NAMALWA (cell line): ENCODE measurements at places on chromosomes 12 and 14.
A peak's percentile ranks its signal among the peaks of the same experiment; 100 is the strongest.

DNA sequence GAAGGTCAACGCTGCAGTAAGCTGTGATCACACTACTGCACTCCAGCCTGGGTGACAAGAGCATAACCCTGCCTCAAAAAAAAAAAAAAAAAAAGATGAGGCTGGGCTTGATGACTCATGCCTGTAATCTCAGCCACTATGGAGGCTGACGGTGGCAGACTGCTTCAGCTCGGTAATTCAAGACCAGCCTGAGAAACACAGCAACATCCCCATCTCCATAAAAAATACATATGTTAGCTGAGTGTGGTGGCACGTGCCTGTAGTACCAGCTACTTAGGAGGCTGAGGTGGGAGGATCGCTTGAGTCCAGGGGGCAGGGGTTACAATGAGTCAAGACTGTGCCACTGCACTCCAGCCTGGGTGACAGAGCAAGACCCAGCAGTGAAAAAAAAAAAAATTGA, 50.4 kb downstream of the GXYLT1 start:
- DNase-seq: no peak

DNA sequence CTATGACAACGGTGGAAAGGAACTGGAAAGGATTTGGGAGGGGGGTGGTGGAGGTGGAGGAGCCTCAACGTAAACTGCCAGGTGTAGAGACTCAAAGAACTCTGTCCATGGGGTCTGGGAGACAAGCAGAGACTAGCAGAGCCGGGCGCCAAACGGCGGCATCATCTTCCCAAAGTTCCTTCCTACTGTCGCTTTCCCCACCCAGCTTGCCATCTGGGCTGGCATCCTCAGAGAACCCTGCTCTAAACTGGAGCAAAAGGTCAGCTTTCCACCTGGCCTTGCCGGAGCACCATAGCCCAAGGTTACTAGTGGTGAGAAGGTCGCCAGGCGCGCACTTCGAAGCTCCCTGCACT, 4.0 kb upstream of the IRF2BPL start:
- DNase-seq: no peak

DNA sequence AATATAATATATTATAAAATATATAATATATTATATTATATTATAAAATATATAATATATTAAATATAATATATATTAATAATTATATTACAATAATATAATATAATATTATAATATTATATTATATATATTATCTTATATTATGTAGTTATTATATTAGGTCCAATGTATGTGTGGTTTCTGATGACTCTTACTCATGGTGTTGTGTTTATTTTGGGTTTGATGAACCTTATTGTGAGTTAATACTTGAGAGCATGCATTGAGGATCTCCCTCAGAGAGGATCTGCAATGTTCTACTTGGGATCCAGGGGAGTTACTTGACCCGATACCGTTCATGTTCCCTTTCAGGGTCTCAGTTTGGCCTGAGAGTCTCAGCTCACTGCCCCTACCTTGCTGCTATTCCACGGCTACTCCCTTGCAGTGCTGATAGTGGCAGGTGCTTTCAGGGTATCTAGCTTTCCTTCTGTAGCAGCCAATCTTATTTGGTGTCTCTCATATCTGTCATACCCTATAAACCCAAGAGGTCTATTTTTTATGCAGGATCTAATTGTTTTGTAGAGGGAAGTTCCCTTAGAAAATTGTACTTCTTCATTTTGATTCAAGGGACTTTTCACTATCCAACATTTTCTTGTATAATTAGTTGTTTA, 89.1 kb upstream of the ZDHHC17 start:
- DNase-seq: no peak

- peak; percentile 11 for DNase-seq
Measured at GRCh38 chr14:77099425-77100167, 1.5 kb downstream of the CIPC start.

DNA sequence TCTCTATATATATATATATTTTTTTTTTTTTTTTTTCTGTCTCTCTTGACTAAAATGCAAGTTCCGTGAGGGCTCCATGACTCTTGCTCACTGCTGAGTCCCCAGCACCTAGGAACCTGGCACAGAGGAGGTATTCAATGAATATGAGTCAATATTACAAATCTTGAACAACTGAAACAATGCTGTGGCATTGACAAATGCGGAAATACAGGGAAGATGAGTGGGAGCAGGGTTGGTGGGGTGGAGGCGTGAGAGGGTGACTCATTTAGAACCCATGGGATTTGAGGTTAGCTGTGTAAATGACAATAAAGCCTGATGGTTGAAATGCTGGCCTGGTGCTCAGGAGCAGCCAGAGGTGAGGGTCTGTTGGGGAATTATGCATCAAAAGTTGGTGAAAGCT, 121.7 kb upstream of the FUT8 start:
- no peak for DNase-seq

DNA sequence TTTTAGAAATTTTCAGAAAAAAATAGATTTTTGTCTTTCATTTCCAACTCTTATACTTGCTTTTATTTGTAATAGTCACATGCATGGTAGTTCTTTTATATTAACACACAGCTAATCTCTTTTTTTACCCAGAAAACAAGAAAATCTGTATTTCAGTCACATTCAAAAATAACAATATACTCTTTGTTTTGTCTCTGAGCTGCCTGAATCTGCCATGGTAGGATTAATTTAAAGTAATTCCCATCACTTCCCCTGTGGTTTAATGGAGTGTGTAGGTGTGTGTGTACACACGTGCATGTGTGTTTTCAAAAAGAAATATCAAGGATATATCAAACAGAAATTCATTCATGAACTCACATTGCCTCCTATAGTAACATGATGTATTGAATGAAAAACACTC, 42.6 kb downstream of the PDZRN4 start:
- no peak for DNase-seq

GRCh38 chr12:48163150-48163747, 5.9 kb upstream of the ASB8 start:
- DNase-seq: no peak

DNA sequence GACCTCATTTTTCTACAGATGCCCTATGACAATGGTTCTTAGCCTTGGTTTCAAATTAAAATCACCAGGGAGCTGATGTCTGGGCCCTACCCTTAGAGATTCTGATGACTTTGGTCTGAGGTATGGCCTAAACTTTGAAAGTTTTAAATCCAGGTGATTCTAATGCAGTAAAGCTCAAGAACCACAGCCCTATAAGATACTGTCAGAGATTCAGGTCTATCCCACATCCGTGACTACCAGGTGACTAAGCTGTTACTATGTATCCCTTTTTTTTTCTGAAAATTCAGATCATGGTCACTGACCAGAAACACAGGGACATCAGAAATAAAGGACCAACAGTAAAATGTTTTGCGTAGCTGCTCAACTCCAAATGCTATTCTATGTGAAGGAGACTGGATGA, 148.8 kb upstream of the BMP4 start:
- no peak for DNase-seq

- no peak for DNase-seq
Measured at GRCh38 chr12:95742586-95742985, 48.0 kb downstream of the NTN4 start.
